ENCODE measurements at places on chromosomes 1 and 21. TPM values are rescaled to one million over a fixed set of nuclear protein-coding genes. Genes with fewer than 3 reads are reported as not detected.

GRCh38 chr1:59751801-59752200 lies 62.9 kb upstream of the HOOK1 start:
- H3K27ac ChIP-seq: no peak overlapping the region
- H3K36me3 ChIP-seq: no peaks in the 10 kb centered on the region
- no peak for DNase-seq
- H3K27me3 ChIP-seq: no peaks in the 10 kb centered on the region

GRCh38 chr1:41102653-41103052 lies 81.1 kb upstream of the SLFNL1 start:
- DNase-seq: no peak
- H3K27me3 ChIP-seq: no peaks in the 10 kb centered on the region
- peaks cover 2% of the 10 kb centered on the region for H3K36me3 ChIP-seq
- no peak overlapping the region for H3K27ac ChIP-seq
- no peaks in the 10 kb centered on the region for H3K4me1 ChIP-seq

DNA sequence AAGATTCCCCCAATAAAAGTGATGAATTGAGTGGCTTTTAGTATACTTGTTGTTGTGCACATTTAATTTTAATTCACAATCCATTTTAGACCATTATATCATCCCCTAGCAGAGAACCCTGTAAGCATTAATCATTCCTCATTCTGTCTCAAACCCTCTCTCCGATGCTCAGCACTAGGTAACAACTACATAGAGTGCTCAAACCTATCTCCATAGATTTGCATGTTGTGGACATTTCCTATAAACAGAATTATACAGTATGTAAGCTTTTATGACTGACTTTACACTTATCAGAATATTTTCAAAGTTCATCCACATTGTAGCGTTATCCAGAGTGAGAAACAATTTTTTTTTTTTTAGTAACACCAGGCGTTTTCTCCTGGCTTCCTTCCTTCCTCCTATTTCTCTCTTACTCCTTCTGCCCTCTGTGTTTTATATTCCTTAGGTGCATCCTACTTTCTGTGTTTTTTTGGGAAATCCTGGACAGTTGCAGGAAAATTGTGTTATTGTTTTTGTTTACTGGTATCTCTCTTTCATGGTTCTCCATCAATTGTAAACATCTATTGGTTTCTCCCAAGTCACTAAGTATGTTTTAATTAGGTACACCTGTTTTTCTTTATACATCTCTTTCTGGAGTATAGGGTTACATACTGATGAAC lies 1528.0 kb upstream of the TPTE start:
- H3K27me3 ChIP-seq: no peaks in the 10 kb centered on the region
- no peak overlapping the region for H3K27ac ChIP-seq
- DNase-seq: no peak
- no peaks in the 10 kb centered on the region for H3K36me3 ChIP-seq

GRCh38 chr1:182080955-182081582 lies 19.6 kb upstream of the ZNF648 start:
- no peak overlapping the region for H3K4me3 ChIP-seq
- H3K27me3 ChIP-seq: no peaks in the 10 kb centered on the region
- peak; percentile 73 for DNase-seq
- no peaks in the 10 kb centered on the region for H3K36me3 ChIP-seq
- peaks cover 10% of the 10 kb centered on the region for H3K4me1 ChIP-seq
- no peak overlapping the region for H3K27ac ChIP-seq

- peaks cover 6% of the 10 kb centered on the region for H3K4me1 ChIP-seq
- no peaks in the 10 kb centered on the region for H3K36me3 ChIP-seq
- H3K27me3 ChIP-seq: no peaks in the 10 kb centered on the region
- no peak for DNase-seq
- no peak overlapping the region for H3K27ac ChIP-seq
Measured at GRCh38 chr1:182713939-182714338, 29.6 kb upstream of the RGS8 start.

Gene AADACL3
- total RNA-seq: not detected

- no peak overlapping the region for H3K4me3 ChIP-seq
- DNase-seq: no peak
- no peak overlapping the region for H3K27ac ChIP-seq
- no peaks in the 10 kb centered on the region for H3K4me1 ChIP-seq
Measured at GRCh38 chr1:55035904-55036303, 3.4 kb upstream of the PCSK9 start.

- no peaks in the 10 kb centered on the region for H3K4me1 ChIP-seq
- no peak for DNase-seq
- no peaks in the 10 kb centered on the region for H3K36me3 ChIP-seq
- H3K4me3 ChIP-seq: no peak overlapping the region
- H3K27ac ChIP-seq: no peak overlapping the region
- no peaks in the 10 kb centered on the region for H3K27me3 ChIP-seq
Measured at GRCh38 chr1:162551969-162552683, 9.4 kb upstream of the UAP1 start.

- H3K4me1 ChIP-seq: no peaks in the 10 kb centered on the region
- no peak for DNase-seq
- H3K4me3 ChIP-seq: no peak overlapping the region
- H3K36me3 ChIP-seq: peaks cover 27% of the 10 kb centered on the region
- H3K27ac ChIP-seq: no peak overlapping the region
- no peaks in the 10 kb centered on the region for H3K27me3 ChIP-seq
Measured at GRCh38 chr1:174397261-174397660, 50.5 kb upstream of the GPR52 start.

- peak overlapping the region; percentile 61 for H3K27ac ChIP-seq
- H3K36me3 ChIP-seq: peaks cover 14% of the 10 kb centered on the region
- no peaks in the 10 kb centered on the region for H3K27me3 ChIP-seq
- no peak for DNase-seq
Measured at GRCh38 chr1:38029685-38030511, 16.7 kb downstream of the POU3F1 start.

DNA sequence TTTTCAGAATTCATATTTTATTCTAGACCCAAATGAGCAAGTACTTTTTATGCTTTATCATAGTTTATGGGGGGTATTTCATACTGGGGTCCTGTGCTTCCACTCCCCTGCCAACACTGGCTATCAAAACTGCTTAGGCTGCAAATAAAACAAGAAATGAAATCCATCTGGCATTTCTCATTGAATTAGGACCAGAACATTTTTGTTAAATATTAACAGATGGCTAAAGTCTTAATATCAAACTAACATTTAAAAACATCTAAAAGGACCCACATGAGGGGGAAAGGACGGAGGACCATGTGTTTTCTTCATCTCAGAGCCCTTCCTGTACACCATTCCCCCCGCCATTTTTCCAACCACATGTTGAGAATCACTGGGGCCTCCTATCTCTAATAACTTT lies 167.5 kb upstream of the C1orf105 start:
- no peak for DNase-seq
- no peak overlapping the region for H3K27ac ChIP-seq
- H3K36me3 ChIP-seq: no peaks in the 10 kb centered on the region
- H3K4me3 ChIP-seq: no peak overlapping the region
- no peaks in the 10 kb centered on the region for H3K27me3 ChIP-seq

Gene NR5A2
- not detected for total RNA-seq

DNA sequence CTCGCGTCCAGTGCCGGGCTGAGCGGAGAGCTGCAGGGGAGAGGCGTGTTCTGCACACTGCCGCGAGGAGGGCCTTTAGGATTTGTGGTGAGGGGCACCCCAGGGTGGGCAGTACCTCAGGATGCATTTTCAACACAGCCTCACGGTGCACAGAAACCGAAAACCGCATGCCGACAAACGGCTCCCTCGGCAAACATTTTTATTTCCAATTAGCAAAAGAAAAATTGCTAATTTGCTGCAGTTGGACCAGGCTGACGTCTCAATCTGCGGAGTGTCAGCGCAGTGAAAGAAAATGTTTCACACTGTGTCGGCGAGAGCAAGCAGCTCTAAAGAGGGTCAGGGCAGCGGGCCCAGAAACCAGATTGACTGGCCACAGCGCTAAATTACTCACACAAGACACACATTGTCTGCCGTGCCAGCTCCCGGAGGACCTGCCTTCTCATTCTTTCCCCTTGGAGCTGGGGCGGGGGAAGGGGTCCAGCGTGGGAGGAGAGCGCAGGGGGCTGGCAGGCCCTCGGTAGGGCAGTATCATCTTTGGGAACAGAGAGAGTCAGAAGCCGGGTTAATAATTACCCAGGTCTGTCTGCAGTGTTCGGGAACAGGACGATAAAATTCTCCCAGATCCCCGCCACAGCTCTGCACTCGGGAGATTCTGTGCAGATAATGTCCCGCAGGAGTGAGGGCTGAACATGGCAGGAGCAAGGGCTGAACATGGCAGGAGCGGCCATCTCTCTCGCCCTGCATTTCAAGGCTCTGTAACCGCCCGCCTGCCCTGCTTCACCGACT lies 150.2 kb downstream of the PRDM16 start:
- H3K4me3 ChIP-seq: no peak overlapping the region
- no peak overlapping the region for H3K27ac ChIP-seq
- DNase-seq: no peak

DNA sequence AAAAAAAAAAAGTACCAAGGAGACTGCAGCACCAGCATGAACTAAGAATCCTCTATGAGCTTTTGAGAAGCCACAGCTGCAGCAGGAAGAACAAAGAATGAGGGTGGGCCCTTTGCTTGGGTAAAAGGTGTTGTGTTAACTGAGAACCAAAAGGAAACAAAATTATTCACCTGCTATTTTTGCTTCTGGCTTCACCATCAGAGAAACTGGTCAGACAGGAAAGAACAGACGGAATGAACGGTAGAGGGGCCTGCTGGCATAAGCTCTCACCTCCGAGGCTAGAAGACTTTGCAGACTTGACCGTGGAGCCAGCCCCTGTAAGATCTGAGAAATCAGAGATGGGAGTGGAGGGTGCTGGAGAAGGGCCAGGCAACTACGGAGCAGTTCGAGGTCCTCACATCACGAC lies 27.6 kb downstream of the IL10RB start:
- DNase-seq: peak; percentile 41
- H3K4me1 ChIP-seq: peaks cover 10% of the 10 kb centered on the region
- no peak overlapping the region for H3K4me3 ChIP-seq
- no peaks in the 10 kb centered on the region for H3K27me3 ChIP-seq
- no peak overlapping the region for H3K27ac ChIP-seq
- peaks cover 49% of the 10 kb centered on the region for H3K36me3 ChIP-seq

Gene EPHB2
- not detected for total RNA-seq

GRCh38 chr1:34406833-34407539 lies 230.3 kb downstream of the C1orf94 start:
- H3K27me3 ChIP-seq: no peaks in the 10 kb centered on the region
- DNase-seq: no peak
- no peaks in the 10 kb centered on the region for H3K4me1 ChIP-seq
- H3K27ac ChIP-seq: no peak overlapping the region
- H3K36me3 ChIP-seq: no peaks in the 10 kb centered on the region

DNA sequence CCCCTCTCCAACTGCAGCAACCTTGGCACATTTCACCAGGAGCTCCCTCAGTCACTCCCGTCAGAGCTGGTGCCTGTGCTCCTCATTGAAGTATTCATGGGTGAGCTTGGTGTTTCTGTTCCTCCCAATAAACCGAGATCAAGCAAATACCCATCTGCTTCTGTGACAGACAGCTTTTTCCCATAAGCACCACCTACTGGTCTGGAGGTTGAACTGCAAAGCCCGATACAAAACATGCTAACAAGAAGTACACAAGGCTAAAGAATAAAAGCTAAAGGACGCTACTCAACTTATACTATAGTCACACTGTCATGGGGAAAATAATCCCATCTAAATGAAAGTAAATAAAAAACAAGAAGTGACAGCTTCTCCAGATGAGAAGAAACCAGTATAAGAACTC lies 111.9 kb upstream of the C21orf91 start:
- no peak overlapping the region for H3K27ac ChIP-seq
- DNase-seq: peak; percentile 22
- H3K27me3 ChIP-seq: peaks cover 3% of the 10 kb centered on the region
- peak overlapping the region; percentile 13 for H3K4me3 ChIP-seq
- H3K4me1 ChIP-seq: no peaks in the 10 kb centered on the region

GRCh38 chr1:89065079-89065868 lies at the start of gene GBP1:
TSS of gene GBP1 (minus strand) at chr1:89065208. CDS start at chr1:89063234, 1,974 bp downstream.
- no peak for DNase-seq
- peaks cover 13% of the 10 kb centered on the region for H3K36me3 ChIP-seq
- peak within 1 kb of the TSS; percentile 100 for H3K4me3 ChIP-seq
- H3K4me1 ChIP-seq: peaks cover 47% of the 10 kb centered on the region
- no peaks in the 10 kb centered on the region for H3K27me3 ChIP-seq
- H3K27ac ChIP-seq: peak within 1 kb of the TSS; percentile 75

- no peaks in the 10 kb centered on the region for H3K27me3 ChIP-seq
- H3K4me1 ChIP-seq: no peaks in the 10 kb centered on the region
- H3K27ac ChIP-seq: no peak overlapping the region
- no peak for DNase-seq
- no peak overlapping the region for H3K4me3 ChIP-seq
Measured at GRCh38 chr1:171904778-171905450, 63.6 kb downstream of the DNM3 start.

DNA sequence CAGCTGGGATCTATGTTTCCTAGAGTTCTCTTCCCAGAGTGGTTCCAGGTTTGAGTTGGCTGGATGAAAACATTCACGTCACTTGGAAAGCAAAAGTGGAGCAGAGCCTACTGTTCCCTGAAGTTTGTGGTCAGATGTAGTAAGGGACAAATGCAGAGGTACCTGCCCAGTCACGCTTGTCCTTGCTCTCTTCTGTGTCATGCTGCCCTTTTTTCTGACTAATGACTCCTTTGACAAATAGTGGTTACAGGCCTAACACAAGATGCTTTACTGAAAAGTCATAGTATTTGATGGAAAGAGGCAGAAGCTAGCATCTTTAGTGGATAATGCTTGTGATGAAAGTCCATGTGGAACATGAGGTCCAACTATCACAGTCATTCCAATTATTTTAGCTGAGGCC lies 881.4 kb upstream of the B3GALT2 start:
- no peak overlapping the region for H3K27ac ChIP-seq
- no peak overlapping the region for H3K4me3 ChIP-seq
- no peak for DNase-seq

DNA sequence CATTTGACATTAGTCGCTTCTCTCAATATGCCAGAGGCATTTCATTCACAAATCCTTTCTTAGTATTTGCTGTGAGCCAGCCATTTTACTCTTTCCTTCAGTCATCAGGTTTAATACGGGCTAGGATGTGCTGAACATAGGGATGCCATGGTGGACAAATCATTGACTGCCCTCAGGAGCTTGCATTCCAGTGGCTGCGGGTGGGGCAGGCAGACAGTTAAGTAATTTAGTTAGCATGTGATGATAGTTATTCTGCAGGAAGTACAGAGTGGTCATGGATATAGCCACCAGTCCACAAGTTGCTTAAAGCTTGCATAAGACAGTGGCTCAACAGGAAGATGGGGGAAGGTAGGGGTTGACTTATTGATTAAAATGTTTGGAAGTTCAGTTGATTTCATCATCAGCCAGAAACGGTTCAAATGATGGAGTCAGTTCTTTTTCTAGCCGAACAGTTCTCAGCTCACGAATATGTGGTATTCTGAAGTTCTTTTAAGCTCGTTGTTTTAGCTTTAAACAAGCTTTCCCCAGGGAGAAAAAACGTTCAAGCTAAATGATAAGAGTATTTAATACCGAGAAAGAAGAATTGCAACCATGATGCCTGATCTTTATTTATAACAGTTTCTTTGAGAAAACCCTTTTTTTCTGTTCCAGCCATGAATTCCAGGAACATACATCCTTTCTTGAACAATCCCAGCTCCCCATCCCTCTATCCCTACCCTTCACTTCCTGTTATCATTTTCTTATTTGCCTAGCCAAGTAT lies 1.4 kb downstream of the SLC22A15 start:
- H3K36me3 ChIP-seq: no peaks in the 10 kb centered on the region
- H3K4me3 ChIP-seq: no peak overlapping the region
- no peak overlapping the region for H3K27ac ChIP-seq

Gene RAB7B
- total RNA-seq: not detected

All from CD4-positive, CD25-positive, alpha-beta regulatory T cell (primary cell).